ENCODE measurements at places on chromosomes 12 and 14.

GRCh38 chr14:28303248-28303647 lies 463.3 kb upstream of the FOXG1 start:
- no peak for DNase-seq

GRCh38 chr12:63042646-63043045 lies 107.7 kb upstream of the PPM1H start:
- DNase-seq = no peak

DNA sequence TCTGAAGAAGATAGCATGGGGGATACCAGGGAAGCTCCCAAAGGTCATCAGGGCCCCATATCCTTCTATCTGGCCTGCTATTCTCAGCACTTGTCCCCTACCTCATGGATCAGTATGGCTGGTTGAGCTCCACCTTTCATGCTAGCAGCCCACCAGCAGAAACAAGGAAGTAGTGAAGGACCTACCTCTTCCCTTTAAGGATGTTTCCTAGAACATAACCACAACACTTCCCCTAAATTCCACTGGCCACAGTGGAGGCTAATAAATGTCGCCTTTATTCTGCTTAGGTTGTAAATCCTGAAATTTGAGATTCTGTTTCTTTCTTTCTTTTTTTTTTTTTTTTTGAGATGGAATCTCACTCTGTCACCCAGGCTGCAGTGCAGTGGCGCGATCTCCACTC lies 128.6 kb upstream of the PARP11 start:
- no peak for DNase-seq

- no peak for DNase-seq
Measured at GRCh38 chr14:38512236-38512635, 256.3 kb upstream of the CLEC14A start.

- DNase-seq = no peak
Measured at GRCh38 chr12:52392465-52393007, 7.1 kb upstream of the KRT84 start.

DNA sequence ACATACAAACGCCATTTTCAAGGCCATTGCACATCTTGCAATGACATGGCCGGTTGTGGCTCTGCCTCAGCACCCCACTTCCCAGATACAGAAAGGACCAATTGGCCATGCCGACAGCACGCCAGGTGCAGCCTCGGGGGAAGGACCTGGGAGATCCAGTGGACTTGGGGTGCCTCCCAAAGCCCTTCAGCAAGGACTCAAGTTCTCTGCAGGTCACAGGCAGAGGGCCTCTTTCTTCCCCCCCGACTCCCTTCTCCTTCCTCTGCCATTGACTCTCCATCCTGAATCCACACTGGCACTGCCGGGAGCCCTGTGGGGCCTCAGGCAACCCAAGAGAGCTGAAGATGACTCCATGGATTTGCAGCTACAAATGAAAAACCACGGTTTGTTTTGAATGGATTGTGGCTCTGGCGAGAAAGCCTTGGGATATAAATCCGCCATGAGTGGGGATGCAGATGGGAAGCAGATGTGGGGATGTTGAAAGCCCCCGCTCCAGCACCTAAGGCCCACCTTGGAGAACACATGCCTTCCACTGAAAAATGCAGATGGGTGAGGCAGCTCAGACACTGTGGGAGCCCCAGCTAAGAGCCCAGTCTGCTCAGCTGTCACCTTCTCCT lies 35.1 kb upstream of the LTBP2 start:
- no peak for DNase-seq

DNA sequence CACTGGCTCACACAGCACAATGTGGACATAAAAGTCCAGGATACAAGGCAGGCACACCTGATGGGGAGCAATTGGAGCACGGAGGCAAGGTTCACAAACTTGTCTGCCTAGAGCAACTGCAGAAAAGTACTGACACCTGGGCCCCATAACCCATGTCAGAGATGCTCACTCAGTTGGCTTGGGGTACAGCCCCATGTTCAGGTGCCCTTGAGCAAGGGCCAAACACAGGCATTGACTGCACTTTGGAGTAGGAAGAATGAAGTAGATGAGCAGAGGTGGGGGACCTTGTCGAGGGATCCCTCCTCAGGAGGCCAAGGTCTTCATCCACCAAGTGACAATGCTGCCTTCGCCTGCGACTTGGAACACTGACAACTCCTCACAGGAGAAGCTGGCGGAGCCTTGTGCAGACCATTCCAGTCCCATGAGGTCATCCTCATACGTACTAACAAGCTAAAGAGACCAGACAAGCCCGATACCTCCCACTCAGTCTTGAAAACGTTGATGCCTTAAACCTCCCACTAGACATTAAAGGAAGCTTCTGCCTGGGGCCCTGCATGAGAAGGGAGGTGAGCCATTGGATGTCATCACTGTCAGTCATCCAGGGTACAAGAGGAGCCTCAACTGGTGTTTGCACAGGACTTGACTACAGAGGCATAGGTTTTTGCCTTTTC lies 42.5 kb upstream of the C14orf180 start:
- peak; percentile 46 for DNase-seq

DNA sequence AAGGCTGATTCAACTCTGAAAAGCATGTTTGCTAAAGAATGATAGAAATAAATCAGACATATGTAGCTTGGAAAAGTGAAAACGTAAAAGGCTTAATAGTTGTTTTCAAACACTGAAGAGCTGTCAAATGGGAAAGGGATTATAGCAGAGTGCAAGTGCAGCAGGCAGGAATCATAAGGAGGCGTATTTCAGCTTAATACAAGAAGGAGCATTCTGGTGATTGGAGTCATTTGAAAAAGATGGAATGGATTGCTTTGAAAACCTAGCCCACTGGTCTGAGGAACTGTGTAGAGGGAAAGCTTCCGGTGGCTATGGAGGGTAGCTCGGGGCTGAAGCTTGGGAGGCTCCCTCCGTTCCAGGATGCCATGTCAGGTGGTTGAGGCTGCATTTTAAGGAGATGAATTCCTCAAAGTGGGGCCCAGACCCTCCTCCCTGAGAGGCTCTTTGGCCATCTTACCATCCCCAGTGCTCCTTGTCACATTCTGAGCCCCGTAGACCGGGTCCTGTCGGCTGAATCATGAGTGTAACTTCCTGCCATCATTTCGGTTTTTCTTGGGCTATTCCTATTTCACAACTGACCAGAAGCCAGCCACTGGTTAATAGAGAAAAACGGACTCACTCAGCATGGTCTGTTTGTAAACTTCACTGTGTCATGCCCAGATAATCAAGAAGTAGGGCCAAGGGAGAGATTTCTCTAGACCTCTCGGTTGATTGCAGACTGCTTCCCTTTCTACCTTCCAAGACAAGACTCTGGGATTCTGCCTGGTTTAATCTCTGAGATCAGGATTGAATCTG lies 6.5 kb downstream of the WNT5B start:
- no peak for DNase-seq

DNA sequence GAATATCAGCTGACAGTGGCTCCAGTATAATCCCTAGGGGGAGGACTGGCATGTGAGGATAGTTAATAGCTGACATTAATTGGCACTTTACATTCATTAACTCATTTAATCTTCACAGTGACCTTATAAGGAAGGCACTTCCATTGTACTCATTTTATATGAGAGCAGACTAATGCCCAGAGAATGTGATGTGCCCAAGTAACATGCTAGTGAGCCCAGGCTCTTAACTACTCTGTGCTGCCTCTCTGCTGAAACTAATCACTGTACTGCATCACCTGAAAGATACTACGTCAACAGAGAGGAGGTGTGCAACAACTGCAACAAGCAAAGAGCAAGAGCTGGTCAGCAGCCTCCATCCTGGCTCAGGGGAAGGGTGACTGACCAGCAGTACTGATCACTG lies 40.1 kb downstream of the GALNT4 start:
- no peak for DNase-seq

DNA sequence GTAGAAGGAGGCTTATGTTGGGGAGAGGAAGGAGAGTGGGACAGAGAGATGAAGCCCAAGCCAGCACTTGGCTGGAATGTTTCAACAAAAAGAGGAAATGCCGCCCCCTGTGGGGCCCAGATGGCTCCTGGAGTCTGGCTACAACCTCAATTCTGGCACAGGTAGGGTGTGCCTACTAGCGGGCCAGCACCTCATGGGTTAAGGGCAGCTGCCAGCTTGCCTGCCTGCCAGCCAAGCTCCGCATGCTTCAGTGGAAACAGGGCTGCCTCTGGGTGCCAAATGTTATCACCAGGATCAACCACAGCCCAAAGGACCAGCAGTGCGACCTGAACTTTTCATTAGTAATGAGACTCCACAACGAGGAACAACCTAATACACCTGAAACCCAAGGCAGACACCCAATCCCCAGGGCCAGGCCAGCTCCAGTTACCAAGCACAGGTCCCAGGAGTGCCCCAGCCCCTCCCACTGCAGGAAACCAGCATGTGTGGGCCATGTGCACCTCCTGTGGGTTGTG lies 11.3 kb downstream of the RAB15 start:
- DNase-seq = no peak

DNA sequence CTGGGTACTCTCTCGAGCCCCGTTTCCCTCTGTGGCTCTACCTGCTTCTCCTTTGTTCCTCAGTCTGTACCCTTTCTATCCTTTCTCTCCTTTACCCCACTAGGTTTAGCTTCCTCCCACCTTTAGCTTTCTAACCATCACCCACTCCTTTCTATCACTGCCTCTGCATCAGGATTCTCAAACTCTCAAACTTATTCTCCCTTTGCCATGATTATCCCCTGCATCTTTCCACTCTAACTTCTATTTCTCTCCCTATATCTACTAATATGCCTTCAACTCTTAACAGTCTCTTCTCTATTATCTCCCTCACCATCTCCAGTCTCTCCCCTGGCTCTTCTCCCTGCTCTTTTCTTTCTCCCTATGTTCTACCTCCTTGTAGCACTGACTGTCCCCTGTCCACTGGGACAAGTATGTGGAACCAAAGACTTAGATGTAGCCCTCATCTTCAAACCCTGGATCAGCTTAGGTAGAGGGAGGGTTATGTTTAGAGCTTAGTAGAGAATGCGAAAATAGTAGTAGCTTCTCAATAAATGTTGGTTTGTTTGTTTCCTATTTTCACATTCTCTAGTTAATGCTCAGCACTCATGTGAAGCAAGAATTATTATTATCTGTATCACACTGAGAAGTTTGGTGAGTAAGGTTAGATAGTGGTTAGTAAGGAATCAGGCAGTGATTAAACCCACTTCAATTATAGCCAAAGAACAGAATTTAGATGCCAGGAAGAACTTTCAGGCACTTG lies 3.4 kb downstream of the GDF11 start:
- no peak for DNase-seq

- DNase-seq = peak; percentile 66
Measured at GRCh38 chr14:102579696-102580549, 12.5 kb upstream of the RCOR1 start.

GRCh38 chr12:116358893-116359761 lies 81.6 kb upstream of the MED13L start:
- DNase-seq = peak; percentile 89

DNA sequence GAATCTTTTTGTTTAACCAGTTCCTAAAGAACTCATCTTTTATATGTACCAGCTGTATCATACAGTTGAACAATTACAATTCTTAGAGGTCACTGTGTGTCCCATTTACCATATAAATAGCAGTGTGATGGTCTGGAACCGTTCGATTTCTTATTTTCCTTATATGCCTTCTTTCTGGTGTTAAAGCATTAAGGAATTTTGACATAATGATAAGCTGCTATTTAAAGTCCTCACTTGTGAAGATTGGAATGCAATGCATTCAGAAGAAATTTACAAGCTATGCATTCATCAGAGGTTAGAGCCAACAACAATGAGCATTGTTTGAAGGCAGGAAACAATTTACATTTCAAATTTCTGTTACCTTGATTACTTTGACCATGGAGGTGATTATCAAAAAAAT lies 80.0 kb upstream of the PRICKLE1 start:
- no peak for DNase-seq

DNA sequence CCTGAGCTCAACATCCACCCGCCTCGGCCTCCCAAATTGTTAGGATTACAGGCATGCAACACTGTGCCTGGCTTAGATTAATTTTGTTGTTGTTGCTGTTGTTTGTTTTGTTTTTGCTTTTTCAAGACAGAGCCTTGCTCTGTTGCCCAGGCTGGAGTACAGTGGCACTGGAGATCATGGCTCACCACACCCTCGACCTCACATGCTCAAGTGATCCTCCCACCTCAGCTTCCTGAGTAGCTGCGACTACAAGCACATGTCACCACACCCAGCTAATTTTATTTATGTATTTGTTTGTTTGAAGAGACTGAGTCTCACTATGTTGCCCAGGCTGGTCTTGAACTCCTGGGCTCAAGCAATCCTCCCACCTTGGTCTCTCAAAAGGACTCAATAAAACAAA lies 26.7 kb downstream of the CRY1 start:
- DNase-seq = no peak

DNA sequence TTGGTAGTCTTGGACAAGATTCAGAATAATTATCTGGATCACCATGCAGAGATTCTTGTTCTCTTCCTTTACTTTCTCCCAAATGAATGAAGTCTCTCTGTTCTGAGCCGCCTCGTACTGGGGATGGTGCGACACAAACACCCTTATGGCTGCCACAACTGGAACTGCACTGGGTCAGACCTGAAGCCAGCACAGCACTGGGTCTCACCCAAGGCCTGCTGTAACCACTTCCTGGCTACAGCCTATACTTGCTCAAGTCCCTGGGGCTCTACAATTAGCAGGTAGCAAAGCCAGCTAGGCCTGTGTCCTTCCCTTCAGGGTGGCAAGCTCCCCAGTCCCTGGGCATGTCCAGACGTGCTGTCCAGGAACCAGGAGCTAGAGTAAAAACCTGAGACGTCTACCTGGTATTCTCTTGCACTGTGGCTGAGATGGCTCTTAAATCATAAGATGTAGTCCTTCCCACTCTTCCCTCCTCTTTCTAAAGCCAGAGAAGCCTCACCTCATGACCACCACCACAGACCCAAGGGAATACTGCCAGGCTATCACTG lies 27.6 kb downstream of the IFNG start:
- DNase-seq = no peak

GRCh38 chr14:89184952-89185351 lies 232.1 kb downstream of the FOXN3 start:
- no peak for DNase-seq

GRCh38 chr14:103886304-103887169 lies 39.2 kb upstream of the PPP1R13B start:
- no peak for DNase-seq

DNA sequence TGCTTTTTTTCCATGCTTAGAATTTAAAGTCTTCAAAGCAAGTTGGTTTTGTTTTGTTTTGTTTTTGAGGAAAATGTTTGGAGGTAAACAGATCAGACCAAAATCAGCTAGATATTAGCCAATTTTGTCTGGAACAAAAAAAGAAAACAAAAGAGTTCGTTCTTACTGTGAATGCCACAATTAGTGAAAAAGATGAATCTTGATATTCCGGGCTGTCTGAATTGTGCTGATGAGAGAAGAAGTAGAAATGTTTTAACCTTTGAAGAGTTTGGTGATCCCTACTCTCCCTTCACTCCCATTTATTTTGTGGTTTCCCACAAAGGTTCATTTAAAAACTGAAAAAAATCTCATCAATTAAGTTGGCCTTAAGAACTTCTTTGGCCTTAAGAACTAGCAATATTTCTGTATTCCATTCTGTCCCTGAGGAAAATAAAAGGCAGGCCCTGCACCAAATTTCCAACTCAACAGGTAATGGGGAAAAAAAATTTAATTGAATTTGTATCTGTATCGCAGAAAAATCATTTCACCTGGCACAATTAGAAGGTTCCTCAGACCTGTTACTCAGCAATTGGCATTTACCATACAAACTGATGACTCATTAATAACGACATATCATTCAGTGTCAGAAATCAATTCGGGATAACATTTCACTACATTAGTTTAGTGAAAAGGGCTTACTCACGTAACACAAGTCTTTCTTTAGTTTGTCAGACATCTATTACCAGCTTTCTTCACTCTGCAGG lies 562 bp upstream of the GLIPR1L2 start:
- no peak for DNase-seq

GRCh38 chr12:114729731-114730130 lies 45.8 kb upstream of the TBX3 start:
- DNase-seq = peak; percentile 73

Data from AG08396 (cell line).